ENCODE measurements at places on chromosomes 16 and 17. TPM values are rescaled to one million over a fixed set of nuclear protein-coding genes. Genes with fewer than 3 reads are reported as not detected.

The COQ7 gene
- 25.6 TPM for total RNA-seq

The AATK gene
- total RNA-seq = 6.0 TPM

The KIF2B gene
- not detected for total RNA-seq

The EPOP gene
- total RNA-seq = 13.0 TPM

The HS3ST3A1 gene
- total RNA-seq = 15.0 TPM

The SLC16A11 gene
- total RNA-seq = not detected

The NSRP1 gene
- total RNA-seq = 28.2 TPM

All from neural crest cell (in vitro differentiated cells).